Urothelium cell line (cell line): ENCODE measurements at places on chromosomes 6 and 20.
A peak's percentile ranks its signal among the peaks of the same experiment; 100 is the strongest.

DNA sequence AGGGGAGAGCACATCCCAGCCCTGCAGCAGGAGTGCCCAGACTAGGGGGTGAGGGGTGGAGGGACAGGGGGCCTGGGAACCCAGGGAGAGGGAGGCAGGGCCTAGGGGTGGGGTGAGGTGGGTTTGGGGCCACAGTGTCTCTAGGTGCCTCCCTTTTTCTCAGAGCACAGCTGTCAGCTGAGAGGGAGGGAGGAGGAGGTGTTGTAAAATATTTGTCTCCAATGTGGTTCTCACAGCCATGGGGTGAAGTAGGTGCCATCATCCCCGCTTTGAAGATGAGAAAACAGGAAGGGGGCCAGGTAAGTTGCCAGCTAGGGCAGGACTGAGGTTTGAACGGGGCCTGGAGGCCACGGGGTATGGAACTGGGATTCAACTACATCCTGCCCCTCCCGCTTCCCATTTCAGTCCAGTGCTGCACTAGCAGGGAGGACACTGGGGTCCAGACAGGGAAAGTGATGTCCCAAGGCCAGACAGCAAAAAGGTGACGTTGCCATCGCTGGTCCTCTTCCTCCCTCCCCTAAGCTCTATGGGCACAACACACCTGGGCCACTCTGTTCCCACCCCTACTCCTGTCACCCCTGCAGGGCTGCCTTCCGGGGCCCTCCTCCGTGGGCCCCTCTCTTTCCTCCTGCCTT is 20.3 kb downstream of the PACSIN1 start:
- no peak for DNase-seq

- DNase-seq, result no peak
These were observed 222.9 kb downstream of the TTLL2 start for GRCh38 chr6:167547751-167548150.

- no peak for DNase-seq
These were observed 560.6 kb downstream of the COL12A1 start for GRCh38 chr6:74645108-74645849.

DNA sequence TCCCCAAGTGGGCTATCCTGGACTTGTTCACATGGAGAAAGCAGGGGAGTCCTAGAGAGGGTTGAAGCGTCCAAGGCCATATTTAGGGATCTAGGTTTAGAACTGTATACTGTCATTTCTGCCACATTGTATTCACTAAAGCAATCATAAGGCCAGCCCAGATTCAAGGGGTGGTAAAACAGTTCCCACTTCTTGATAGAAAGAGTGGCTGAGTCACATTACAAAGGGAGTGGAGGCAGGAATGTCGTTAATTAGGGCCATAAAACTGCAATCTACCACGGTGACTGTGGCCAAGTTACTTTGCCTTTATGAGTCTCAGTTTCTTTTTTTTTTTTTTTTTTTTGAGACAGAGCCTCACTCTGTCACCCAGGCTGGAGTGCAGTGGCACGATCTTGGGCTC is 7.4 kb upstream of the UBR2 start:
- no peak for DNase-seq

- DNase-seq, result no peak
These were observed 64.4 kb downstream of the EZR start for GRCh38 chr6:158754738-158755137.

GRCh38 chr6:56278171-56278591 is 30.8 kb upstream of the COL21A1 start:
- no peak for DNase-seq

DNA sequence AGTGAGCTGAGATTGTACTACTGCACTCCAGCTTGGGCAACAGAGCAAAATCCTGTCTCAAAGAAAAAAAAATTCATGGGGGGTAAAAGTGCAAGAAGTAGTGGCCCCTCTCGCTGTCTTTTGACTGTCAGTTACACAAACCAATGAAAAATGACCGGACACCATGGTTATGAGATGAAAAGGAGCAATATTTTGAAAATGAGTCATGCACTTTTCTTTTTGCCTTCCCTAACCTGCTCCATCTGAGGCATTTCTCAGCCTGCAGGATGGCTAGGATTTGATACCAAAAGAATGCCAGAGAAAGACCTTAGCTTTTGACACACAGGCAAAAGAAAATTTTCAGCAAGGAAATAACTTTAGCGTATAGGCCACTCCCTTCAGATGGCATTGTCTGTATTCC is 181.7 kb upstream of the ARID1B start:
- DNase-seq, result peak; percentile 58

GRCh38 chr6:165456286-165456685 is 146.9 kb upstream of the C6orf118 start:
- DNase-seq, result no peak

DNA sequence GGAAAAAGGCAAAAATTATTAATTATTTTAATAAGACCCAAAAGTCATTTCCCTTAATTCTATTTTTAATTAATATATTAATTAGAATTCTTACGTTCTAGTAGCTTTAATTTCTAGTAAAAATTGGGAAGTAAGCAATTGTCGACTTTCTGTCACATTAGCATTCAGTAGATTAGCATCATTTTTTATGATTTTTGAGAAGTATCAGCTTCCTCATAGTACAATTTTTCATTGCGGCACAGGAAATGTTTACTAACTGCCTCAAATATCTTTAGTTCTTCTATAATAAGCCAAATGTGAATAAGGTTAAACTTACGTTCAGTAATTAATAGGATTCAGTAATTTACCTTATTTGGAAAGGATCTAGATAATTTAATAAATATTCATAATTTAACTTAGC is 687.4 kb downstream of the EPM2A start:
- no peak for DNase-seq

DNA sequence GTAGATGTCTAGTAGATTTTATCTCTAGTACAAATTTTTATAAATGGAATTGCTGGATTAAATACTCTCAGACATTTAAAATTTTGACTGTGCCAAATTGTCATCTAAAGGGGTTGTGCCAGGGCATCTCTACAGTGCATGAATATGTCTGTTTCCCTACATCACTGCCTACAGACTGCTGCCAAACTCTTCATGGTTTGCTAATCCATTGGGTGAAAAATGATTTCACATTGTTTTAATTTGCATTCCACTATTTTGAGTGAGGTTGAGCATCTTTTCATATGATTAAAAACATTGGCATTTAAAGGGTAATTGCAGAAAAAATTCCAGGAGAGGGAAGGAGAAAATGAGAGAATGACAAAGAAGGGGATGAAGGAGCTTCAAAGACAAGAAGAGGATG is 267.7 kb upstream of the RNF24 start:
- DNase-seq, result no peak

GRCh38 chr6:40379811-40380210 is 207.4 kb downstream of the LRFN2 start:
- no peak for DNase-seq

- DNase-seq, result no peak
These were observed 9.5 kb upstream of the NR2E1 start for GRCh38 chr6:108156180-108156937.

DNA sequence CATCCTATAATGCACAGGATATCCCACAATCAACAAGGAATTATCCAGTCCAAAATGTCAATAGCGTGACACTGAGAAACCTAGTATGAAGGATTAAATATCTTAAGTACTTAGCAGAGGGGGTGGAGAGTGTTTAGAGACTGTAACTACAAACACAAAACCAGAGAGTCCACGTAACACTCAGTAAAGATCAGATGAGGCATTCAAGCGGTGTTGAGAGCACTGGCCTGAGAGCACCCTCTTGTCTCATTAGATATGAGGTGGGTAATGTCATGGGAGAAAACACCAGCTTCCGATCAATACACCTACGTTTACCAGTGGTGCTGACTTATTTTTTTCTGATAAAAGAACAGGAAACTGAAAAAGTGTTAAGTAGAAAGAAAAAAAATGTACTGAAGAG is 2.3 kb downstream of the FAM184A start:
- DNase-seq, result no peak

GRCh38 chr6:98929498-98930060 is 18.2 kb downstream of the FBXL4 start:
- no peak for DNase-seq

DNA sequence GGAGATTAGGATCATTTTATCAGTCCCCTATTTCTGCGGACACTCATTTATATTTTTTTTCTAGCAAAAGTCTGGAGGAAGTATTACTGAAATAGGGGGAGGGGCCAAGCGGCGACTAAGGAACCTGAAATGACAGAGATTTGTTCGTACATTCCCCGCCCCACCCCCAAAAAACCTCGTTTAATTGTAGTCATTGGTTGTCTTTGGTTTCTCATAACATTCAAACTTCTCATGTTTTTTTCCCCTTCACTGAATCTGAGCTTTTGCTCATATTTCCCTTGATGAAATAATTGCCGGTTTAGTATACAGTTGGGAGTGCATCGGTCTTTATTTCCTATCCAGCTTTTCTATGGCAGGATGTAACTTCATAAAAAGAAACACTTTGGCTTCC is 768 bp upstream of the FYN start:
- DNase-seq, result no peak

- no peak for DNase-seq
These were observed 21.1 kb upstream of the ROS1 start for GRCh38 chr6:117446861-117447260.

DNA sequence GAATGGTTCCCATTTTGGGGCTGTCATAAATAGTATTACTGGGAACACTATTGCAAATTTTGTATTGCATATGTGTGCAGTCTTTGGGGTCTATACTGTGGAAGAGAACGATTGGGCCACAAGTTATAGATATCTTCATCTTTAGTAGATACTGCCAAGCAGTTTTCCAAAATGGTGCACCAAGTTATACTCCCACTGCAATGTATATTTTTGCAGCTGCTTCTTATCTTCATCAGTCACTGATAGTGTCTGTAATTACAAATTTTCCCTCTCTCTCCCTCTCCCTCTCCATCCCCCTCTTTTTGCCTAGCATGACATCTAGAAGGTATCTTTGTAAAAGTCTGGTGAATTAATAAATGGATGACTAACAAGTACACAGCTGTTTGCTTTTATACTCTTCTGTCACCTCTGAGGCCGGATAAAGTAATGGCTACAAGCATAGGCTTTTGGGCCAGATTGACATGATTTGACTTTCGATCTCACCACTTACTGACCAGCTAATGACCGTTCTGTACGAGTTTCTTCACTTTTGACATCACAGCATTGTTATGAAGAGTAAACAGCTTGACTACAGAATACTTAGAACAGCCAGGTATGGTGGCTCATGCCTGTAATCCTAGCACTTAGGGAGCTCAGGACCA is 113.3 kb upstream of the SLC2A12 start:
- no peak for DNase-seq

DNA sequence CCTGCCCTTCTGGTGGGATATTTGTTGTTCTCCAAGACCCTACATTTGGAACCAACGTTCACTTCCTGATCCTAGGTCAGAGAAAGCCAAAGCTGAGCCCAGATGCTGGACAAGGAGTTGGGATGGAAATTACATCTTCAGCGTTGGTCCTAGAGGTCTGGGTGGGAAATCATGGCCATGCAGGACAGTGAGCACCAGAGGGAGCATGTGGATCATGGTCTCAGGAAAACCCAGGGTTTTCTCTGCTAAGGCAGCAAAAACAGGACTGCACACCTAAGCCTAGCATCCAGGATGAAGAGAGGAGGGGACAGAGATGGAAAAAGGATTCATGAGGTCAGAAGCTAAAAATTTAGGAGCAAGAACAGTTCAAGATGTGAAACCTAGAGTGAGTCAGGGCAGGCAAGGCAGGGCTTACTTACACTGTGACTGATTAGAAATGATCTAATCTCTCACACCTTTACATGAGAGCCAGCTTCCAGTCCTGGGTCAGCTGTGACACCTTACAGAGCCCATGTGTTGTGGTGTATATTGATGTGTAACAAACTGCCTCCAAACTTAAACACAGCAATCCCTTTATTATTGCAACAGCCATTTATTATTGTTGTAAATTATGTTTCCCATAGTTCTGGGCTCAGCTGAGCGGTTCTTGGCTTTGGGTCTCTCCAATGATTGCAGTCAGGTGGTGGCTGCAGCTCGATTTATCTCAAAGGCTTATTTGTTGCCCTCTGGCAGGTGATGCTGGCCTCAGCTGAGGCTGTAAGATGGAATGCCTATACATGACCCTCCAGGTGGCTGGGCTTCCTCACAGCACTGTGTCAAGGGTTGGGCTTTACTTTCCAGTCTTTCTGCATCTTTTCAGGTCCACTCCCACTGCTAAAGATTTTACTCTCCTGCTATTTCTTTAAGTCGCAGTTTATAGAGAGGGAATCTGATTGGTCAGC is 6.5 kb downstream of the C20orf202 start:
- no peak for DNase-seq

DNA sequence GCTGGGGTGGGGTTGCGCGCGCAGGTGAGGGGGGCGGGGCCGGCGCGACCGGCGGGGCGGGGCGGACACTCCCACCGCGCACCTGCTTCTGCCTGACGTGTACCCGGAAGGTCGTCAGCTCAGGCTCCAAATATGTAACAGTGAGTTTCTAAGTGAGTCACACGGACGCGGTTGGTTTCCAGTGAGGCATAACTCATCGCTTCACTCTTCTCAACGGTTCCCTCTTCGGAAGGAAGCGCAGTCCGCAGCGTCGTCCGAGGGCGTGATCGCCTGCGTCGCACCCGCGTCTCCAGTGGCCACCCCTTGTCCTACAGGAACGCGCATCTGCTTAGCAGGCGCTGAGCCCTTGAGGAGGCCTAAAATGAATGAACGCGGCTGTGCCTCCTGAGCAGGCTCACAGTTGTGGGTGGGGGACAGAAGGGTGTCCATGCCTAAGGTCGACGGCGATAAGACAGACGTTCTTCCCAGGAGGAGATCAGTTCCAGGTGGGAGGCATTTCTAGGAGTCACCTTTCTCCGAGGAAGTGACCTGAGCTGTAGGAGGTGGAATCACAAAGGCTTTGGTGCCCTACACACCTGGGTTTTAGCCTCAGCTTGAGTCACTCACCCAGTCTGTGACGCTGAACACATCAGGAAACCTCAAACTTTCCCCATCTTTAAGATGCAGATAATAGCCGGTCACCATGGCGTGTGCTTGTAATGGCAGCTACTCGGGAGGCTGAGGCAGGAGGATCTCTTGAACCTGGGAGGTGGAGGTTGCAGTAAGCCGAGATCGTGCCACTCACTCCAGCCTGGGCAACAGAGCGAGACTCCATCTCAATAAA is 50.9 kb upstream of the EZR start:
- DNase-seq, result no peak

DNA sequence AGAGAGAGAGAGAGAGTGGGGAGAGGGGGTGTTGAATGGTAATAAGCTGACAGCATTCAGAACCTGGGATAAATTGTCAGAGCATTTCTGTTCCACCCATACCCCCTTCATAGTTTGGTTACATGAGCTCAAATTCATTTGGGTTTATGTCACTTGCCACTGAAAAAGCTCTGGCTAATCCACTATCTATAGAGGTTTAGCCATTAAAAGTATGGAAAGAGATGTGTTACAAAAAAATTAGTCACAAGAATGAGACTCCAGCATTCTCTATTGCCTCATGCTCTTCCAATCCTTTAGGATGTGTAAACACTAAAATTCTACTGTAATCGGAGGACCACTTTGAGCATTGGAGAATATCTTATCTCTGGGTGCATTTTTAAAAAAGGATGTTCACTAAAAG is 297.6 kb upstream of the TCF21 start:
- DNase-seq, result no peak

- no peak for DNase-seq
These were observed 140 bp downstream of the ADA start for GRCh38 chr20:44651434-44651683.
